ENCODE measurements at places on chromosomes 11 and 22.

GRCh38 chr11:9861860-9862725 lies 198.2 kb downstream of the SWAP70 start:
- peak; percentile 63 for DNase-seq

DNA sequence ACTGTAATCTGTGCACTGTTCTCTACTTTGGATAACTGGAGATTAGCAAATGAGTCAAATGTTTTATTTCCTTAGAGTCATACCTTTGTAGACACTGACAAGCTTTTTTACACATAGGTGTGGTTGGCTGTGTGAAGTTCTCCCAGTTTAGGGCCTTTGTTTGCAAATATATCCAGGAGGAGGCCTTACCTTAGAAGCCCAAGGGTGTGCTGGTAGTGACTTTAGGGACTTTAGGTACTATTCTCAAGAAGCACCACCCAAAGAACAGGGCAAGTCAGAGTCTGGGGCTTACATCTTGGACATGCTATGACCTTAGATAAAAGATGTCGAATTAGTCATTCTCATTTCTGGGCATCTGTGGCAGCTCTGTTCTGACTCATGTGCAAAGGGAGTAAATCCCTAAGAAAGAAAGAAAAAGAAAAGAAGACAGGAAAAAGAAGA lies 4.8 kb upstream of the FAR1 start:
- no peak for DNase-seq

DNA sequence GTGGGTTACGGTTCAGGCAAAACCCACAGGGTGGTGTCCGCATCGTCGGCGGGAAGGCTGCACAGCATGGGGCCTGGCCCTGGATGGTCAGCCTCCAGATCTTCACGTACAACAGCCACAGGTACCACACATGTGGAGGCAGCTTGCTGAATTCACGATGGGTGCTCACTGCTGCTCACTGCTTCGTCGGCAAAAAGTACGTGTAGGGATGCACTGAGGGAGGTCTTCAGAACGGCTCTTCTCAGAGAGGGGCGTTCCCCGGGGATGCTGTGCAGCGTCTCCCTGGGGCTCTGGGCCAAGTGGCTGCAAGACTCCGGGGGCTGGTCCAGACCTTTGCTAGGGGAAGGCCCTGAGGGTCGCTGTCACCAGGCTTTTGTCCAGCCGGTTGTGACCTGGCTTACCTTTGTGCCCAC lies 1.3 kb downstream of the ACR start:
- DNase-seq, result no peak

DNA sequence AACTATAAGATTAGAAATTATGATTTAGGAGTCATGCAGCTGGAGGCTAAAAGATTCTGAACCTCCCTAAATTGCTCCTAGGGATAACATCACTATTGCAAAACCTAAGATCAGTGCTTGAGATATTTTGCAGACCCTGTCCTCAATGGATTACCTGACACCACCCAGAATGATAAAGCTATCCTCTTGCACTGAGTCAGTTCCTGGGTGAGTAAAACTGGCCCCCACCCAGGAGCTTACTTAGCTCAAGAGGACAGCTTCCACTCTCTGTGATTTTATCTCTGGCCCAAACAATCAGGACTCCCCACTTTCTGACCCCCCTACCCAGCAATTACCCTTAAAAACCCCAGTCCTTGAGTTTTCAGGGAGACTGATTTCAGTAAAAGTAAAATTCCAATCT lies 2074.4 kb upstream of the RAG2 start:
- DNase-seq, result no peak

GRCh38 chr22:23220485-23221350 lies 40.4 kb downstream of the BCR start:
- DNase-seq, result no peak

DNA sequence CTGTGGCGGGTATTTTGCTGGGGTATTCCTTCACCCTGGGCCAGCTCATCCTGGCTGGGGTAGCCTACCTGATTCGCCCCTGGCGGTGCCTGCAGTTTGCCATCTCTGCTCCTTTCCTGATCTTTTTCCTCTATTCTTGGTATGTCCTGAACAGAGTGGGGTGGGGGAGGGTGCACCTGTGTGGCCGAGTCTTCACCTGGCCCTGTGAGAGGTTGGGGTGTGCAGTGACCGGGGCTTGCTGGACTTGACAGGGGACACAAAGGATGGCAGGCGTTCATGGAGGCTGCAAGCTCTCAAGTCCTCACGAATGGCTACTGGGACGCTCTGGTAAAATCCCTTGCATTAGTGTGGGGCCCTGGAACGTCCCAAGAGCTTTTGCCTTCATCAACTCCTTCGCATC lies 39.3 kb downstream of the CAPN1 start:
- DNase-seq, result no peak

- peak; percentile 89 for DNase-seq
Observed at GRCh38 chr22:32473388-32473952, 1.1 kb upstream of the FBXO7 start.

DNA sequence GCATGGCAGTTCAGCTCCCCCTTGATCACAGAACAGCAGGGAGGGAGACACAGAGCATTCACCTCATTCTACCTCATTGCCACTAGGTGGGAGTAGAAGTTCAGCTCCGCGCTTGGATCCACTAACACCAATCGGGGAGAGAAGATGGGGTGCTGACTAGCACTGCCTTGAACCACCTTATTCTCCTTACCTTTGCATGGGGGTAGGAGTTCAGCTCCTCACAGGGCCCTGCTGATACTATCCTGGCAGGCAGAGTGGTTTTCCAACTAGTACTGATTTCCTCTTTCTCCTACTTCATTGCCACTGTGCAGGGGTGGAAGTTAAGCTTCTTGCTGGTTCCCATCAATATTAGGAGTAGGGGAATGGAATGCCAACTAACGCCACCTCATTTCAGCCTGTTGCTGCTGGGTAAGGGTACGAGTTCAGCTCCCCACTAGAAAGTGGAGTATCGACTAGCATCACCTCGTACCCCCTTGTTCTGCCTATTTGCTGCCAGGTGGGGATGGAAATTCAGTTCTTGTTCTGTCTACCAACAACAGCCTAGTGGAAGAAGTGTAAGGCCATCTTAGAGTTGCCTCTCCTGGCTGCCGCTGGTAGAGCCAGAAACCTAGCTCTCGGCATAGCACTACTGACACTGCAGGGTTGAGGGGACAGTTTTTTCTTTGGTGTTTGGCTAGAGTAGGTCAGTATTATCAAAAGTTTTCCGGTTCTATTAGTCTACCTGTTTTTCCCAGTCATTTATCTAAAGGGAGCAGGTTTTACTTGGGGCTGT lies 550.9 kb upstream of the CCDC90B start:
- peak; percentile 79 for DNase-seq

DNA sequence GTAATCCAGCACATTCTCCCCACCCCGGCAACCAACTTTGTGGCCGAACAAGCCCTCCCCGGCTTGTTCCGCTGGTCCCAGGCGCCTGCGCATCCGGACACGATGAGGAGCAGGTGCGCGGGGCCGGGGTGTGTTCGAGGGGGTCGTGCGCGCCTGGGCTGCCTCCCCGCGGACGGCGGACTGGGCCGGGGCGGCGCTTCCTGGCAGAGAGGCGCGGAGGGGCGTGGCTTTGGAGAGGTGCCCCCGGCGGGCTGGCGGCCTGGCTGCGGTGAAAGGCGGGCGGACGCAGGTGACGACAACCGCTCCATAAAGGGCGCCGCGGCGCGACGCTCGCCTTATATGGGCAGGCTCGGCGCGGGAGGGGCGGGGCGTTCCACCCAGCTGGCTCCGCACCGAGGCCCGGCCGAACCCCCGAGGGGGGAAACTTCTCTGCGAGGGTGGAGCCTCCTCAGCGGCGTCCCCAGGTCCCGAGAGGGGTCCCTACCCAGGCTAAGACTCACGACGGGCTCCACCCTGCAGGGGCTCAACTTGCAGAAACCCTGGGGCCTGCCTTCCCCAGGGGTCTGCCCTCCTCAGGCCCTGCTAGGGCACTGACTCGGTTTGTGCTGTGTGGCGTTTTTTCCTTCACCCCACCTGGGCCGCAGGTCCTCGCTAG lies 26.4 kb downstream of the TXN2 start:
- peak; percentile 92 for DNase-seq

Measured in eye (tissue), 1 donor.